ENCODE measurements at places on chromosomes 11 and 22. TPM values are rescaled to one million over a fixed set of nuclear protein-coding genes. Genes with fewer than 3 reads are reported as not detected.

GRCh38 chr11:121070951-121071845 is 29.8 kb upstream of the TECTA start:
- no peak for DNase-seq

GRCh38 chr11:126416542-126417090 is 61.1 kb downstream of the ST3GAL4 start:
- DNase-seq: peak; percentile 57

Gene NOX4
- 15.9 TPM for total RNA-seq

- DNase-seq: no peak
These were observed 78.7 kb downstream of the ZNRF3 start for GRCh38 chr22:28962042-28962554.

DNA sequence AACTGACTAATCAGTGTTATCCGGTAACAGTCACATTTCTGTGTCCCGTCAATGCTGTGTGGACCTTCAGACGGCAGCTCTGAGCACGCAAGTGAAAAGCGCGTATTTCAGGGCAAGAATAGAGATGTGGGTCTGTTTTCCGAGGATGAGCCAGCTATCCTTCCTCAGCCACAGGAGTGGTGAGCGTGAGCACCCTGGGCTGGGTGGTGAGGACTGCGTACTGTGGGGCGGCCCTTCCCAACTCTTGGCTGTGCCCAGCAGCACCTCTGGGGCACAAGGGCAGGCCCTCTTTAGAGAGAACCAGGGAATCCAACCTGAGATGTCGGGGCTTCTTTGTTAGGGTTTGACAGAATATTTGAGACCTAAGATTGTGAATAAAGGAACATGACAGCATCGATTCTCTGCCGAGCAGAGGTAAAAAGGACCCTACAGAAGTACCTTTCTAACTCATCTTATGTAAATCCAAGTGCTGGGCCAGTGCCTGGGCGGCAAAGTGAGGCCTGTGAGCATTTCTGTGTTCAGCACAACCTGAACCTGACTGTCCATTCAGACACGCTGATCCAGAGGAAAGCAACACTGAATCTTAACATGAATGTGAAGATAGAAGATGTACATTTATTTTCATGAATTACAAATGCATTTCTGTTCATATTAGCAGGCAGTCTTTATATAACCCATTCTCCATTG is 26.5 kb upstream of the YPEL1 start:
- no peak for DNase-seq

DNA sequence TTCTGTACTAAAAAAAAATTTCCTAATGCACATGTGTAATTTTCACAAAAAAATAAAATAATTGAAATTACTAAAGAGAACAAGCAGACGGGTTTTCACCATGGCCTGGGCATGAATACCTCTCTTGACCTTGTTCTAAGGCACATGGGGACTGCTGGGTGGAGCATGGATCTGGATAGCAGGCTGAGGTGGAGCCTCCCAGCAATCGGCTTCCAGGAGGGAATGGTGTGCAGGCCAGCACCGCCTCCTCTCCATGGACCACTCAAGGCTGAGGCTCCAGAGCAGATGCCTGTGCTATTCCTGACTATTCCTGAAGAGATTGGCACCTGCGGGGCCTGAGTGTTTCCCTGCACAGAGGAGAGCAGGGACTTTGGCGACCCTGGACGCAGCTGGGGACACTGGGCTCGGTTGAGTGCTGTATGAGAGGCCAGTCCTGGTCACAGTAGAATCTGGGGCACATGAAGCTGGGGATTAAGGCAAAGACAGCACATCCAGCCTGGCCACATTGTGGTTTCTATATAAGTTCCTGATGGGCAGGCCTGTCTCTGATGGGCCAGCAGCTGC is 963.6 kb downstream of the BRD1 start:
- DNase-seq: no peak

Gene ALKBH3
- 42.8 TPM for total RNA-seq

DNA sequence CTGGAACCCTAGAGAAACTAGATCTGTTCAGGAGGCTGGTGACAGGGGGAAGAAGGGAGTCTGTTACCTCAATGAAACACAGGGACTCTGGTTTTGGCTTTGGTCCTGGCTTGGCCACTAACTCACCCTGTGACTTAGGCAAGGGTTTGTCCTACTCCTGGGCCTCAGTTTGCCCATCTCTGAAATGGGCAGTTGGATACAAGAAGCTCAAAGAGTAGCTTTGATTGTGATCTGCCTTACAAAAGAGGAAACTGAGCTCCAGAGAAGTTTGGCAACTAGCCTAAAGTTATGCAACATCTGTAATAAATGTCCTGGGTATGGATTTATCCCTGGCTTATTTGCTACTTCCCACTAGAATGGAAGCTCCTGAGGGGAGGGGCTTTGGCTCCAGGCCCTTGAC is 24.0 kb upstream of the LMO1 start:
- DNase-seq: no peak

DNA sequence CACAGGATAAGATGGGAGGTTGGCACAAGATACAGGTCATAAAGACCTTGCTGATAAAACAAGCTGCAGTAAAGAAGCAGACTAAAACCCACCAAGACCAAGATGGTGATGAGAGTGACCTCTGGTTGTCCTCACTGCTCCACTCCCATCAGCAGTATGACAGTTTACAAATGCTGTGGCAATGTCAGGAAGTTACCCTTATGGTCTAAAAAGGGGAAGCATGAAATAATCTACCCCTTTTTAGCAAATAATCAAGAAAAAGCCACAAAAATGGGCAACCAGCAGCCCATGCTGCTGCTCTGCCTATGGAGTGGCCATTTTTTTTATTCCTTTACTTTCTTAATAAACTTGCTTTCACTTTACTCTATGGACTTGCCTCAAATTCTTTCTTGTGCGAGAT is 8.7 kb upstream of the PIWIL4 start:
- DNase-seq: no peak

DNA sequence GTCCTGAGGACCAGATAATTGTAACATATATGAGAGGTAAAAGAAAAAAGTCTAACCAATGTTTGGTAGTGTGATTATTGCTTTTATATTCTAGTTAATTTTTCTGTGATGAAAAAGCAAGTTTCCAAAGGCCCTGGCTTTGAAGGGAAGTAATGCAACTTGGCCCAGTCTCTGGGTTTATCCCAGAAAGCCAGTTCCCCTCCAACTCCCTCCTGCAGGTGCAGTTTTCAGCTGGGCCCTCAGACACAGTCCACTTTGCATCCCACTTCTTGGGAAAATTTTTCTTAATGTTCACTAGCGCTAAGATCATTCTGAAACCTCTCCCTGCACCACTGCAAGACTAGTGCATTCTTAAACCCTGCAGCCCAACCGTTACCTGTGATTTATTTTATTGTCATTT is 586.8 kb downstream of the NTM start:
- no peak for DNase-seq

DNA sequence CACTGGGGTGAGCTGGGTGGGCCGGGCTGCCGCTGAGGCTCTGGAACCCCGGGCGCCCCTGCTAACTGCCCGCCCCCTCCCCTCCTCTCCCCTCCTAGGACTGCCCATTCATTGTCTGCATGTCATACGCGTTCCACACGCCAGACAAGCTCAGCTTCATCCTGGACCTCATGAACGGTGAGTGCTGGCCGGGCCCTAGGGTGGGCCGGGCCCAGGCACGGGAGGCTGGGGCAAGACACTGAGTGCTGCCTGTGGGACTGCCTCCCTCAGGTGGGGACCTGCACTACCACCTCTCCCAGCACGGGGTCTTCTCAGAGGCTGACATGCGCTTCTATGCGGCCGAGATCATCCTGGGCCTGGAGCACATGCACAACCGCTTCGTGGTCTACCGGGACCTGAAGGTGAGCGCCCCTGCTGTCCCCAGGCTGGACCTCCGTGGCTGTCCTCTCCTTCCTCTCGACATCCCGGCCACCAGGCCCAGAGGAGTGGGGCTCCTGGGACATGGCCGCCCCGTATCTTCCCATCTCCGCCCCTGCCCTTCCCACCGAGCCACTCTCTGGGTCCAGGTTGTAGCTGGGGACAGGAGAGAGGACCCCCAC is 7.5 kb upstream of the ANKRD13D start:
- DNase-seq: no peak

GRCh38 chr11:107427569-107428180 is 29.9 kb downstream of the CWF19L2 start:
- no peak for DNase-seq

- no peak for DNase-seq
These were observed 1.5 kb downstream of the INCENP start for GRCh38 chr11:62125316-62125715.

Gene FUT4
- total RNA-seq: 6.3 TPM

Gene IFITM10
- 0.04 TPM for total RNA-seq

Gene BATF2
- 1.1 TPM for total RNA-seq

- no peak for DNase-seq
These were observed 1240.1 kb downstream of the LRRC4C start for GRCh38 chr11:40219401-40219800.

- peak; percentile 82 for DNase-seq
These were observed 5.6 kb upstream of the KIAA0930 start for GRCh38 chr22:45246060-45246985.

DNA sequence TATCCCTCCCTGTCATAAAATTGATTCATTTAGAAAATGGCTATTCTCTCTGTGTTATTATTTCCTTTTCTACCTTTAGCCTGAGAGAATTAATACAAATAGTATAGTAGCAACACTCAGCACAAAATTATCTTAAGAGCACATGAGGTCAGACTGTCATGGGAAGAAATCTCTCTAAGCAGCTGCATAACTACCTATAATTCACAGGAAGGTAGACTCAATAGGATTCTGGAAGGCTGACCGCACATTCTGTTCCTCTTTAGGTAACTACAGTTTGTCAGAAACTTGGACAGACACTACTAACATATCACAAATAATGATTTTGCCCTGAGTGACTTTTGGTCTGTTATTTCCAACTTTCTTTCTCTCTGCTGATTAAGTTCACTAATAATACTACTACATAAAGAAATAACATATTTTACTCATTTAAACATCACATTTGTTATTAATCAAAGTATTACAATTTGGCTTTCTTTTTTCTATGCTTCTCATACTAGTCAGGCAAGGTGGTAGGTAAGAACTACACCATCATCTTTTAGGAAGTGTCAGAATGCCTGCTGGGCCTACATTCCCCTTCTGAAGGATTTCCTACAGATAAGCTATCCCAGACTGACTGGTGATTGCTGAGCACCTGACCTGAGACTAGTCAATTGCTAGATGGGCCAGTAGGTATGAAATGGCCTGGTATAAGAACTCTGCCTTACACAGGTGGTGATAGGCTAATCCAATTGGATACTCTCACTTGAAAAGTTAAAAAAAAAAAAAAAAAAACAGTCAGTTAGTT is 325.1 kb downstream of the DLG2 start:
- DNase-seq: no peak
